SW 1271 (cell line): ENCODE measurements at places on chromosomes 7 and 10.

DNA sequence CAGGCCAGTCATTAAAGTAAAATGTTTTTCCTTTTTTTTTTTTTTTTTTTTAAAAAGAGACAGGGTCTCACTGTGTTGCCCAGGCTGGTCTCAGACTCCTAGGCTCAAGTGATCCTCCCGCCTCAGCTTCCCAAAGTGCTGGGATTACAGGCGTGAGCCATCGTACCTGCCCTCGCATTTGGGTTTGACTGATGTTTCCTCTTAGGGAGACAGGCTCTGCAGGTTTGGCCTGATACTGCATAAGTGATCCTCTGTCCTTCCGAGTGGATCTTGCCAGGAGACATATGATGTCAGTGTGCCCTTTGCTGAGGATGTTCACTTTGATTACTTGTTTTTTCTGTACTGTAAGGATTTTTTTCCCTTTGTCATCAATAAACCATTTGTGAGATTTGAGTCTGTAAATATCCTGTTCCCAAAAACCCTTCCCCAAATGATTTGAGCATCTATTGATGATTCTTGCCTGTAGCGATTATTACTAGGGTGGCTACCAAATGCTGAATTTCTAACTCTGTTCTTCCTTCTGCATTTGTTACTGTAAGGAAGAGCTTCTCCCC lies 19.7 kb downstream of the LIMK1 start:
- DNase-seq, result no peak

DNA sequence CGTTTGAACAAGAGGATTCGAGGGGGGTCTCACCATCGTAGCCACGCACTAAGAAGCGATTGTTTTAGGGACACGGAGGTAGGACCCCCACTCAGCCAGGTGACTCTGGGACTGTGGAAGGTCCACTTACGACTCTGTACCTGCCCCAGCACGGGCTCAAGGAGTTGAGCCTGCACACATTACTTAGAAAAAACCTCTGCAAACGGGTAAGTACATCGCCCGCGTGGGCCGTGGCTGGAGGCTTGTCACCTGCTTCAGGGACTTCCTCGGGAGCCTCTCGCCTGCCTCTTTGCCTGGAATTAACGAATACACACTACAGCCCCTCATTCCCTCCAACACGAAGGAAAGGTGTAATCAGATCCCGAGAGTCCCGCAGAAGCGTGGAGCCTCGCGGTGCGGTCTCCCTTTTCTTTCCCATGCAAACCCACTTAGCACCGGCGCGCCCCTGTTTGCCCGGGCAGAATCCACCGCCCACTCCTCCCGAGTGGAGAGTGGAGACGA lies 826 bp downstream of the PODXL start:
- no peak for DNase-seq

DNA sequence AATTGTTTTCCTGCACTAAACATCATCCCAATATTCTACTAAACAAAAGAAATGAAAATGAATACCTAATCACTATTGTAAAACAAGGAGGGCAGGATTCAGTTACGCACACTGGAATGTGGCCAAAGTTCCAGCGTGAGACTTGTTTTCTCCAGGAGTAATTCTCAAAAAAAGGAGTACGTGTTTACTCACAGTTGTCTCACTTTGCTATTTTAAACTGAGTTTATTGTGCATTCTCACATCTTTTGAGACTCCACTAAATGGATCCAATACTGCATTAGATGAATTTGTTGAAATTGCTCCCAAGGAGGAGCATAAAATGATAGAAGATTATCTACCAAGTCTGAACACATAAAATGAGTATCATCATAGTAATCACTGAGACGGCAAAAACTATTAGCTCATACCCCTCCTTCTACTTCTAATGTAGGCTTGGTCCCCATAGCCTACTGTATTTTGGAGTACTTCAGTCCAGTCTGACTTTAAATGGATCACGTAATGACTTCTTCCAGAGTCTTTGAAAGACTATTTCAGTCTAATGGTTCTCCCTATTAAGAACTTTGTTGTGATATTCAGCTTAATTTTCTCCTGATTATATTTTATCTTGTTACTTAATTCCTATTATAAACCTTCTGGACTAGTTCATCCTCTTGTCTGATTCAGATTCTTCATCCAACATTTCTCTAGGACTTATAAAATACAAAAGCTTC lies 3.8 kb downstream of the GRM3 start:
- DNase-seq, result no peak

GRCh38 chr10:11838298-11838852 lies 15.2 kb downstream of the PROSER2 start:
- DNase-seq, result no peak

DNA sequence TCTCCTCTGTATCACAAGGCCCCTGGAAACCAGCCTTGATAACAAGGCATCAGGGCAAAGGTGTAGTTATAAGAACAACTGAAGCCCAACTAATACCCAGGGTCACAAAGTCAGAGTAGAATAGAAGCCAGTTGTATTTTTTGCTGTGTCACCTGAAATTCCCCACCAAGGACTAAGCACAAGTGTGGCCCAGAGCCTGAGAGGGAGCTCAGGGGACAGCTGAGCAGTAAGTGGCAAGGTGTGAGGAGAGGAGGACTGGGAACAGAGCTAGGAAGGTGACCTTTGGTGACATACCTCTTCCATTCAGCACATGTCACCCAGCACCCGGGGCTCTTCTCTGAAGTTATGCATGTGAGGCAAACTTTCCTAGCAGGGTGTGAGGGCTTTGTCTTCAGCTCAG lies 179.9 kb downstream of the HECW1 start:
- DNase-seq, result no peak

- DNase-seq, result no peak
Observed at GRCh38 chr10:78247821-78248220, 214.2 kb downstream of the RPS24 start.

- no peak for DNase-seq
Observed at GRCh38 chr7:23539494-23539907, 7.7 kb upstream of the TRA2A start.

- no peak for DNase-seq
Observed at GRCh38 chr10:122374859-122375678, 561 bp downstream of the PLEKHA1 start.

DNA sequence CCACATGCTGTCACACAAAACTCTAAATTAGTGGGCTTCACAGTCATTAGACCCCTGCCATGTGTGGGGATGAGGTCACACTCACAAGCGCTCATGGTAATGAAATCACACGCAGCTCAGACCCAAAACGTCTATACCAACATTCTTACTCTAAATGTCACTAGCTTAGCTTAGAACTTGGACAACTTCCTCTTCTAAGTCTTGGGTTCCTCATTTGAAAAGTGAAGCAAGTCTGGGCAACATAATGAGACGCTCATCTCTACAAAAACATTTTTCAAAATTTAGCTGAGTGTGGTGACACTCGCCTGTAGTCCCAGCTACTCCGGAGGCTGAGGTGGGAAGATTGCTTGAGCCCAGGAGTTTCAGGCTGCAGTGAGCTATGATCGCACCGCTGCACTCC lies 92.7 kb upstream of the MACROH2A2 start:
- no peak for DNase-seq

DNA sequence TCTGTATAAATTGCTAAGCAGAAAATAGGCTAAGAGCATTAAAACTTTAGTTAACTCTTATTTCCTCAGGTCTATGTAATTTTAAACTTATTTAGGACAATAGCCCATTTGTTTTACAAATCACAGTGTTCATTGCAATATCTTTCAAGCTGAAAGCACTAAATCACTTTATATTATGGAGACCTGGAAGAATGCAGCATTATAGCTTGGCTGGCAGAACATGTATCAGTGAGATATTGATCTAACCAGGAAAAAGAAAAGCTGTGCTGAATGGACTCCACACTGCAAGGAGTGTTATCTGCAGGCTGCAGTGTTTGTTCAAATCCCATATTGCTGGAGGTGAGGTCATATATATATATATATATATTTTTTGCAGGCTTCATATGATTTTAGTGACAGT lies 517.5 kb downstream of the NRG3 start:
- DNase-seq, result no peak

GRCh38 chr10:133224076-133224475 lies 5.9 kb upstream of the UTF1 start:
- DNase-seq, result no peak

GRCh38 chr7:134018306-134018705 lies 108.8 kb upstream of the LRGUK start:
- no peak for DNase-seq

- DNase-seq, result no peak
Observed at GRCh38 chr7:25329815-25330214, 101.5 kb upstream of the NPVF start.

- DNase-seq, result no peak
Observed at GRCh38 chr7:70052691-70053090, 454.4 kb downstream of the AUTS2 start.

GRCh38 chr10:122310311-122311050 lies 39.4 kb downstream of the BTBD16 start:
- DNase-seq, result no peak

GRCh38 chr7:15604166-15604565 lies 42.4 kb upstream of the AGMO start:
- DNase-seq, result no peak

DNA sequence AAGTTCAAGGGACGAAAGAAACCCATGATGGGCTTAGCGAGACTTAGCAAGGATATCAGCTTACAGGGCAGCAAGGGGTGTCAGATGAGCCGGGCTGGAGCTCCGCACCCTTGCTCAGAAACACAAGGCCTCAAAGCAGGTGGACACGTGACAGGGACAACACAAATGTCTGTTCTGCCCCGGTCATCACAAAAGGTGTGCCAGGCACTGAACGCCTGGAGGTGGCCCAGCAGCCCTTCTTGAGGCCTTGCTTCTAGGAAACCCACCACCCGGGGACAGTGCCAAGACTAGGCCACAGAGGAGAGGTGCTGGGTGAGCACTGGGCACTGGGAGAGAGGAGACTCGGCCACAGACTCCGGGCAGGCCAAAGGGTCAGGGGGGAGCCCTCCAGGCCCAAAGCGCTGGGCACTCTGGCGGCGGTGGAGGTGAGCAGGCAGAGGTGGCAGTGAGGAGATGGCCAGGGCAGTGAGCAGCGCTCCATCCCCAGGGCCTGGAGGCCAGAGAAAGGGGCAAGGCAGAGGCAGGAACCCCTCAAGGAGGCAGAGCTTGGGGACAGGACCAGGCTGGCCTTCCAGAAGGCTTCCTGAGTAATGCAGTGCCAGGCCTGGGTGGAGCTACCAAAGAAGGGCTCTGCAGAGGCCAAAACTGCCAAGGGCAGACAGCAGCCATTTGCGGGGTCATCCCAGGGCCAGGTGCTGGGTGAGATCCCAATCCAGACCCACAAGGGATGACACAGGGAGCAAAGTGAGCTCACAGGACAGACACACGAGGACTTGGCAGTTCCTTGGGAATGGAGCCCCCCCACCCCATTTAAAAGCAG lies 22.7 kb downstream of the EBF3 start:
- DNase-seq, result no peak

DNA sequence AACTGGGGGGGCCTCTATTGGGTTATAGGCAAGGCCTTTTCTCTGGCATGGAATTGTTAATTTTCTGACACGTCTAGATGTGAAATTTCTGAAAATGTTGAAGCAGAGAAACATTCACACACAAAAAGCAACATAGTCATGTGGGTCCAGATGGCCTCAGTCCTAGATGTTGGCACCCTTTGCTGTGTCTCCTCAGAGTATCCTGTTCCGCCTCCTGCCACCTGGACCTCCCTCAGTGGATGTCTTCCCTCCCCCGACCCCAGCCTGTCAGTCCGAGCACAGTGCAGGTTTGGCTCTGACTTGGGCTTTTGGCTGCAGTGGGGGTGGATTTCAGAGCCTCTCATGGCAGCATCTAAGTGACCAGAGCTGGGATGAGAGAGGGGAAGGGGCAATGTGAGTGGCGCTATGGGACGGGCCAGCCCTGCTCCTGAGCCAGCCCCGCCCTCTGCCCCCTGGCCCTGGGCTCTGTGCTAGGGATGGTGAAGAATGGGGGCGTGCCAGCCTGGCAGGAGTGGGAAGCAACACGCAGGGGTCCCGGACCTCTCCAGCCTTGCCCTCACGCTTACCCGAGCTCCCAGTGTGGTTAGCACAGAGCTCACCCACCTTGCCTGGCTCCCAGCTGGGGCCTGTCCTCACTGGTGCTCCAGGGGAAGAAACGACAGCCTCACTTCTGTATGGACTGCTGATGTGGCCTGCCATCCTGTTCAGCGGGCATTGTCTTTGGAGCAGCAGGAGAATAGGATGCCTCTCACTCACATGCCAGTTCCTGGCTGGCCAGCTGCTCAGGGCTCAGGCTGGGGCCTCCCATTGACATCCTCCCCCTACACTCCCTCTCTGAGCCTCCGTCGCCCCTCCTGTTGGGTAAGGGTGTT lies 6.2 kb downstream of the ATP6V0E2 start:
- DNase-seq, result no peak

DNA sequence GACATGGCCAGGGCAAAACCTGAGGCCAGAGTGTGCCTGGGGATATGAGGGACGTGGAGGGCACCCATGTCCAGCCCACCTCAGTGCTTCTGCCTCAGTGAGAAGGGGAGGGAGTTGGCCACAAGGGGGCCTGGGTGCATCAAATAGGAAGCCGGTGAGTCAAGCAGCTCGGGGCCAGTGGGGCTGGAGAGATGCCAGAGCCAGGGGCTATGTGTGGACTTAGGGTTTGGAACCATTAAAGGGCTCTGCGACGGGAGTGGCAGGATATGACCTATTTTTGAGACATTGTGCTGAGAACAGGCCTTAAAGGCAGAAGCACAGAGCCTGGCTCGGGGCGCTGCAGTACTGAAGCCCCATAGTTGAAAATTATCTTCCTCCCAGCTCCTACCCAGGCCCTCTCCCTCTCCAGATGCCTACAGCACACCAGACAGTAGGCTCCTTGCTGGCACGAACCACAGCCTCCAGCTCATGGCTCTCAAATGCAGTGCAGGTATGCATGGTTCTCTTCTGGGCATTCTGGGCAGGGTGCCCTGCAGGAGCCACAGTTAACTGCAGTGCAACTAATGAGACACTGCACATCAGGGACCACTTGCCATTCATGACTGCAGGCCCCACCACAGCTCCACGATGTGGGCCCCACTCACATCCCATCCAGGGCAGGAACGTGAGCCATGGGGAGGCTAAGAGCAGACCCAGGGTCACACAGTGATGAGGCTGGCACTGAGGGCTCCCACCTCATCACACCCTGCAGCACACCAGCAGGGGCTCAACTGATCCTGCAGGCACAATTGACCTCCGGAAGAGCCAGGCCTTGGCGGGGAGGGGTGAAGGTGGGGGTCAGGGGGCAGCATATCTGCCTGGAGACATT lies 7.2 kb upstream of the PGAM2 start:
- DNase-seq, result peak; percentile 53

DNA sequence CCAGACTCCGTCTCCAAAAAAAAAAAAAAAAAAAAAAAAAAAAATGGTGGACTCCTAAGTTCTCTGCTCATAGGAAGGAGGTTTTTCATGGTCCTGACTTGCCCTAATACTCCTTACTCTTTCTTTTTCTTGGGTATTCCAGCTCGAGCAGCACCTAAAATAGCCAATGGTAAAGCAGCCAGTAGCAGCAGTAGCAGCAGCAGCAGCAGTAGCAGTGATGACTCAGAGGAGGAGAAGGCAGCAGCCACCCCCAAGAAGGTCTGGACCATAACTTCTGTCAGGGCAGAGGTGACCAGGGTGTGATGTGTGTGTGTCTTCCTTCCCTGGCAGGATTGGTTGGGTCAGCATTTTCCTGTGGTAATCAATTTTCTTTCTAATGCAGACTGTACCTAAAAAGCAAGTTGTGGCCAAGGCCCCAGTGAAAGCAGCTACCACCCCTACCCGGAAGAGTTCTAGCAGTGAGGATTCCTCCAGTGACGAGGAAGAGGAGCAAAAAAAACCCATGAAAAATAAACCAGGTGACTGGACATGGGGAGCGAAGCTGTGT lies 6.9 kb downstream of the NOLC1 start:
- no peak for DNase-seq
